Tibial nerve (tissue), 4 donors: ENCODE measurements at places on chromosomes 2 and 18.

DNA sequence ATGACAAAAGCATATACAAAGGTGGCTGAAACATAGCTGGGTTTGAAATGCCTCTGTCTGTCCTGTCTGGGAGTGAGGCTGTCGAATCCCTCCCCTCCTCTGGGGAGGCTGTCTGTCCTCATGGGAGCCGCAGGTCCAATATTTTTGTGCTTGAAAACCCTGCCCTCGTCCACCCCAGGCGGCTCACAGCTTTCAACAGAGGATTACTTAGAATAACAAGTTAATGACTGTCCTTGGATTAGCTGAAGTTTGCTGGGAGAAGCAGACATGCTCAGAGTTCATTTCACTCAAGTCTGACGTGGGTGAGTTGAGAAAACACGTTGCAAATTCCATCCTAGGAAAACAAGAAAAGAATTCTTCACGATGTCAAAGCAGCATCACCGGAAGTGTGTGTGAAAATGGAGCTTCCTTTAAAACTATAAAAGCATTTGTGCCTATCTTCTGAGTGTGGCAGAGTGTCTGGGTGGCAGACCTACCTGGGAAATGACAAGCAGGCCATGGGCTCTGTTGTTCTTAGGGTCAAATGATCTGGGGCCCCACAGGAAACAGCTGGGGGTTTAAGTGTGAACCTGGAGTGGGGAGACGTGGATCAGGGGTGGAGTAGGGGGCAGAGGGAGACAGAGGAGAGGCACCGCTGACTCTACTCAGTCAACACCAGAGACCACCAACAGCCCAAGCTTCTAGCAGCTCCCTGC is 77.1 kb downstream of the DDX1 start:
- DNase-seq, result no peak
- H3K27ac ChIP-seq, result no peak overlapping the region
- peaks cover 8% of the 10 kb centered on the region for H3K27me3 ChIP-seq
- peaks cover 4% of the 10 kb centered on the region for H3K4me1 ChIP-seq

GRCh38 chr2:171044416-171044815 is 115.4 kb downstream of the GORASP2 start:
- no peaks in the 10 kb centered on the region for H3K36me3 ChIP-seq
- no peak for DNase-seq
- H3K4me1 ChIP-seq, result no peaks in the 10 kb centered on the region
- no peak overlapping the region for H3K4me3 ChIP-seq
- H3K27ac ChIP-seq, result no peak overlapping the region

DNA sequence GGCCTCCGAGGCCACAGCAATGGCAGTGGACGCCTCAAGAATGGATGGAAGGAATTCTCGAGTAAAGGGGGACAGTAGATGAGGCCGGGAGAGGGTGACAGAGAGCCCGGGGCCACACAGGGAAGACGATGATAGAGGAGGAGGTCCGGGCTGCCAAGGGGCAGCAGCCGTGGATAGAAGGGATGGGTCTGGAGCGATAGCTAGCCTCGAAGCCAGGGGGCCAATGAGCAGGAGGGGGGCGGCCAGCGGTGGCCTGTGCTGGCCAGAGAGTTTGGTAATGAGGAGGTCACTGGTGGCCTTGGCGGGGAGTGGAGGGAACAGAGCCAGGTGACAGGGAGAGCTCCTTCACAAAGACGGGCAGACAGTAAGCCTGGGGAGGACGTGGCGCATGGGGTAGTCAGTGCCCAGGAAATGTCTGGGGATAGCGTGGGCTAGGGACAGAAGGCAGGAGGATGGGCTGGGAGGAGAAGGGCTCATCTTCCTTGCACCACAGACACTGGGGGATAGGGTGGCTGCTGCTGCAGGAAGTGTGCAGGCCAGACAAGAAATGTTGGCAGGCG is 87.8 kb upstream of the ASB18 start:
- no peaks in the 10 kb centered on the region for H3K4me1 ChIP-seq
- no peak overlapping the region for H3K27ac ChIP-seq
- no peaks in the 10 kb centered on the region for H3K27me3 ChIP-seq
- no peak for DNase-seq
- H3K36me3 ChIP-seq, result no peaks in the 10 kb centered on the region
- H3K4me3 ChIP-seq, result no peak overlapping the region

DNA sequence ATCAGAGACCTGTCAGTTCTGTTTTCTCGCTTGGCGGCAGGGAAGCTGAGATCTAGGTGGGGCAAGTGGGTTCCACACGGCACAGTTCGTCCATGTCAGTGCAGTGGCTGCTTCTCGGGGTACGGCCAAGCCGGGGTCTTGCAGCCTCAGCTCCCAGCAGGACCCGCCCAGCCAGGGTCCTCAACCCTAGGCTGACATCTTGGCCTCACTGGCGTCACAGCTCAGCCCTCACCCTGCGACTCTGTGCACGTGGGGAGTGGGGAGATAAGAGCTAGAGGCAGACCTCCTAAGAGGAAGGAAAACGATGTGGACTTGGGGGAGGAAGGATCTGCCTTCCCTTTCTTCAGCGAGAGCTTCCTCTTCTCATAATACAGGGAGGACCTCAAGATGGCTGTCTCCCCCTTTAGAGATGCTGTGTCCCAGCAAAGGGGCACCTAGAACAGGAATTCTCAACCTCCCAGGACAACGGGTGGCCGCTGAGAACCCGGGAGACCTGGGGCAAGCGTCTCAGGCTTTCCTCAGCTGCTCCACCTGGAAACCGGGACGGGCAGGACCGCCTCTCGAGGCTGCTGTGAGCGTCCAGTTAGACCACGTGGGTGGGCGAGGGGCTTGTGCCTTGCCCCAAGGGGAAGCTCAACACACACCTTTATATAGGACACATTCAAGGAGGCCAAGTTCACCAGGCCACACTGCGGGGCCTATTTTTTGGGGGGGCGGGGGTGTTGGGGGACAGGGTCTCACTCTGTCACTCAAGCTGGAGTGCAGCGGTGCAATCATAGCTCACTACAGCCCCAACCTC is 23.5 kb upstream of the KLF11 start:
- no peaks in the 10 kb centered on the region for H3K27me3 ChIP-seq
- H3K27ac ChIP-seq, result no peak overlapping the region
- DNase-seq, result no peak
- no peaks in the 10 kb centered on the region for H3K36me3 ChIP-seq
- no peaks in the 10 kb centered on the region for H3K4me1 ChIP-seq

GRCh38 chr2:104052356-104052755 is 801.6 kb upstream of the POU3F3 start:
- no peak overlapping the region for H3K4me3 ChIP-seq
- H3K27me3 ChIP-seq, result no peaks in the 10 kb centered on the region

GRCh38 chr2:173947131-173947530 is 18.0 kb downstream of the SP3 start:
- no peak overlapping the region for H3K27ac ChIP-seq
- H3K4me1 ChIP-seq, result peaks cover 93% of the 10 kb centered on the region
- H3K4me3 ChIP-seq, result no peak overlapping the region

- peak overlapping the region; percentile 89 for H3K27ac ChIP-seq
- peak overlapping the region; percentile 61 for H3K4me3 ChIP-seq
- H3K36me3 ChIP-seq, result no peaks in the 10 kb centered on the region
- peaks cover 14% of the 10 kb centered on the region for H3K4me1 ChIP-seq
- peak; percentile 70 for DNase-seq
Measured at GRCh38 chr2:231680992-231681852, 27.1 kb upstream of the PTMA start.

DNA sequence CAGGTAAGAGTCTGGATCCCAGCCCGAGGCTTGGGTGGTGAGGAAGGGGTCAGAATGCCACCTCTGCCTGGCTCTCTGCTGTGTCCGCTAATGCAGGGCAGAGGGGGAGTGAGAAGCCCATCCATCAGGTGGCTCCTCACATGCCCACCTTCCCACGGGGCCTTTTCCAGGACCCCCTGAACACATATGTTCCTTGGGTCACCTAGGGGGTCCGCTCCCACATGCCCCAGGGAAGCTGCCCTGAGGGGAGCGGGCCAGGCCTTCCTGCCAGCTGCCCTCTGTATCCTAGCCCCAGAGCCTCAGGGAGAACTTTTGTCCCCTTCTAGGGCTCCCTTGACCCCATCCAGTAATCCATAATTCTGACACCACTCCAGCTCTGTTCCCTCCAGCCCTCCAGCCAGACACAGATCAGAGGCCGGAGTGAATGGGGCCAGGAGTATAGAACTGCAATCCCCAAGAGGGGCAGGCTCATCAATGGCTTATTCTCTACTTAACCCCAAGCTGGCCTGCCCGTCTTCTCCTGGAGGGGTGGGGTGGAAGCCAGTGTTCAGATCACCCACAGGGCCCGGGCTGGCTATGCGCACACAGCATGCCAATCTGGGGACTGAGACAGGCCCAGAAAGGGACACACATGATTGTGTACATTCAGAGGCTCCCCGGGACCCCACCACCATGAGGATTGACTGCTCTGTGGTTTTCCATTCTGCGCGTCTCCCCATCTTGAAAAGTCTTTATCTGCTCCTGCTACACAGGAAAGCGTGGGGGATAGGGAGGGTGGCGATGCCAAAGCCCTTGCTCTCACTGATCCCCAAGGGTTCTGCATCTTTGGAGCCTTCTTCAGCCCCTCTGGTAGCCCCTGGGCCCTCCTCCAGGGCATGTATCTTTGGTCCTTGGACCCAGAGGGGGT is 1.1 kb downstream of the EMILIN1 start:
- H3K36me3 ChIP-seq, result no peaks in the 10 kb centered on the region
- no peaks in the 10 kb centered on the region for H3K27me3 ChIP-seq
- peak overlapping the region; percentile 39 for H3K4me3 ChIP-seq
- peaks cover 37% of the 10 kb centered on the region for H3K4me1 ChIP-seq
- H3K27ac ChIP-seq, result peak overlapping the region; percentile 94

GRCh38 chr2:99562516-99562915 is 72.7 kb upstream of the REV1 start:
- no peak overlapping the region for H3K4me3 ChIP-seq
- no peak for DNase-seq
- H3K27ac ChIP-seq, result no peak overlapping the region
- no peaks in the 10 kb centered on the region for H3K27me3 ChIP-seq
